ENCODE measurements at places on chromosomes 12 and 14.

- DNase-seq = no peak
Measured at GRCh38 chr12:52063981-52064649, 5.7 kb upstream of the ATG101 start.

GRCh38 chr12:1401891-1402290, 192.5 kb downstream of the FBXL14 start:
- no peak for DNase-seq

DNA sequence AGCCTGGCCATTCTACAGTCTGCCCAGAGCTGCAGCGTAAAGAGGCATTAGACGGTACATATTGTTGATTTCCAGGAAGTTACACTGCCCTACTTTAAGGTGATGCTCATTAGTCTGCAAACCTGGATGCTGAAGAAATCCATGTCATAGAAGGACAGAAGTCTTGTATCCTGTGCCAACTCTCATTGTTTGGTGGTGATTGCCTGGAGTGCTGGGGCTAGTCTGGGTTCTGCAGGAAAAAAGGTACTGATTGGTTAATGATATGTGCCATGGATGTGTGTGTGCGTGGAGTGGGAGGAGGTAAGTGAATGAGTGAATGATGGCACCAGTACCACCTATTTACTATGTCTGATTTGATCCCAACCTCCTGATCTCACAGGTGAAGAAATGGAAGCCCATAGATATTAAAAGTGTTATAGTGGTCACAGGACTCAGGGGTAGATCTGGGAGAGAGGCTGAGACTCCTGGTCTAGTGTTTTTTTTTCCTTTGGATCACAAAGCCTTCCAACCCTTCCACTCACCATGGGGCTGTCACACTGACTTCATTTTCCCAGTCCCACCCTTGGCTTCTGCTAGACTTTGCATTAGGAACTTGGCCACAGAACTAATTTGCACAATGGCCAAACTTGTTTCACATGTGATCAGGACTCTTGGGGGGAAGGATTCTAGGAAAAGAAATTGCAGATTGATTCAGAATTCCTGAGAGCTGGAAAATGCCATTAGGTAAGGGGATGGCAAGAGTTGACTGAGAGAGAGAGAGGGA, 96.1 kb downstream of the TMX1 start:
- DNase-seq = no peak

GRCh38 chr14:61481701-61482100, 160.3 kb downstream of the PRKCH start:
- DNase-seq = no peak

DNA sequence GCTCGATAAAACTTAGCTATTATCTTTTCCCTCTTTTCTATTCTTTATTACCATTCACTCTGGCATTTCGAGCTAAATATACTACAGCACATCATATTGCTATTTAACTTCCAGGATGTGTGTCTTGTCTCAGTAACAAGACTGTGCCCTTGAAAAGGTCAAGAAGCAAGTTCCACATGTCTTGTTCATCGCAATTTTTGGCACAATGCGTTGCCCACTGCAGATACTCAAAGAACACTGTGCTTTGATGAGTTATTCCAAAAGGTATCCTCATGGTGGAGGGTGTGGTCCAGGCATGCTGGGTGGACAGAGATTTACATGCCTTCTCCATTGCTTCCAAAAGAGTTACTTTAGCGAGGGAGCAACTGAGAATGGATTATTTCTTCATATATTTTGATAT, 6.6 kb downstream of the E2F7 start:
- DNase-seq = no peak

DNA sequence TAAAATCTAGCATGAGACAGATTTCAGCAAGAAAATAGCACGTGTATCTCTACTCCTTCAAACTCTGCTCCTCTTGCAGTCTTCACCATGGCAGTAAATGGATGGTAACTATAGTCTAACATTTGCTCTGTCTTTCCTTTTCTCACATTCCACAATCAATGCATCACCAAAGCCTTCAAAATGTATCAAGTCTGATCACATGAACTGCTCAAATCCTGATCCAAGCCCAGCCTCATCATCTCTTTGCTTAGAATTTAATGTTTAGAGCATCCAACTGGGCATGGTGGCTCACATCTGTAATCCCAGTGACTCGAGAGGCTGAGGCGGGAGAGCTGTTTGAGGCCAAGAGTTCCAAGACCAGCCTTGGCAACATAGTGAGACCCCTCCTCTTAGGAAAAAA, 45.9 kb downstream of the CDK17 start:
- no peak for DNase-seq

- DNase-seq = no peak
Measured at GRCh38 chr14:69087061-69087461, 65.9 kb downstream of the DCAF5 start.

All from hematopoietic multipotent progenitor cell treated with erythropoietin and hydrocortisone succinate and interleukin-3 and kit ligand, for 8 days (in vitro differentiated cells).